ENCODE measurements at places on chromosomes 4 and X.

DNA sequence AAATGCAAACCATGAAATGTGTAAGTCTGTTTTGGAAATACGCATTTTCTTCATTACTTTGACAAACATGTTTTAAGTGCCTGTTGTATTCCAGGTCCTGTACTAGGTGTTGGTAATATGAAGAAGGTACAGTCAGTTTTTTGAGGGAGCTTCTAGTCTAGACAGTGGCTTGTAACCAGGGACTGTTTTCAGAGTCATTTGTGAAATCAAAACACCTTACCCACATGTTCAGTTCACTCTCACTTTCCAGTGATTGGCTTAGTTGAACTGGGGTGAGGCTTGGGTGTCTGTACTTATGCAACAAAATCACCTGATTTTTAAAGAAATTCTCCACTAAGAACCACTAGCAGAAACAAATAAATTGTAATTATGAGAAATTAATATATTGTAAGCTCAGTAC lies 16.4 kb downstream of the DCLK2 start:
- no peaks in the 10 kb centered on the region for H3K4me1 ChIP-seq
- H3K4me3 ChIP-seq, result no peak overlapping the region
- no peak for DNase-seq
- H3K27me3 ChIP-seq, result no peaks in the 10 kb centered on the region
- H3K36me3 ChIP-seq, result no peaks in the 10 kb centered on the region

DNA sequence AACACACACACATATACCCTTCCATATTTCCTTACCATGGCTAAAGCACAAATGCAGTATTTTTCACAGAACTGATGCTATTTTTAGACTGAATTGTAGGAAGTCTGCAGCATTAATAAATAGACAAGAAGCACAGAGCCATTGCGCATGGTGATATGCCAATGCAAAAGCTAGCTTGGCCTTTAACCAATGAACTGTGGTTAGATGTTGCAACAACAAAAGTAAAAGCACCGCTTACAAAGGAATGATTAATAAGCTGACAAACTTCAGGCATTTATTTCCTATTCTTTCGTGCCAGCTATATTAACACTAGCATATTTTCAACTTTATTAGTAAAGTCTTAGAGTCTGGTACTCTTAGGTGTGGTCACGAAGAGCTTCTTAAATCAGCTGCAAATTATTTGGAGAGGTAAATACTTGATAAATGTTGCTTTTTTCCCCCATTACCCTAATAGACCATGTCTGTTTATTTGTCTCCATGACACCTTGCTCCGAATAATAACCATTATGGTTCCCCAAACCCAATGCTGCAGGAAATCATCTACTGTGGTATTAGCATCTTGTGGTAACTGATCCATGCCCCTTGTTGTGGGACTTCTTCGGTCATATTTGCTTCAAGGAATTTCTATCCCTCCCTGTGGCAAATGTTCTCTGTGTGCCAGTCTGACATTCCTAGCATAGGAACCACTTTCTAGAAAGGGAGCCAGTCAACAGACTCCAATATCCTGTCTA lies 306.1 kb upstream of the TAPT1 start:
- H3K4me3 ChIP-seq, result peak overlapping the region; percentile 36
- no peaks in the 10 kb centered on the region for H3K27me3 ChIP-seq

DNA sequence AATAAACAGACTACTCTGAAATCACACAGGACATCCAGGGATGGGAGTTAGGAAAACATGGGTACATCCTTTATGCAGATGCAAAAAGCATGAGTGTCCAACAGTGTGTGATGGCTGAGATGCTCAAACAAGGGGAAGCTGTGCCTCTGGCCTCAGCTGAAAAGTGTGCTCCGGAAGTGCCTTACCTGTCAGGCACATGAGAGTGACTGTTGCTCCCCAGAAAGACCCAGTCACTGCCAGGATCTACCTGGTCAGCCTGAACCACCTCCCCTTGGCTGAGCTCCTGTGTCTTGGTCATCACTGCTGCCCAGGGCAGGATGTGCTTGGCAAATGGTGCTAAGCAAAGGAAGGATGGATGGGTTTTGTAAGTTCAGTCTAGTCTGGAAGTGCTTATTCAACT lies 4.0 kb downstream of the PPP2R2C start:
- peaks cover 44% of the 10 kb centered on the region for H3K27me3 ChIP-seq
- DNase-seq, result no peak
- H3K36me3 ChIP-seq, result no peaks in the 10 kb centered on the region
- no peak overlapping the region for H3K27ac ChIP-seq

DNA sequence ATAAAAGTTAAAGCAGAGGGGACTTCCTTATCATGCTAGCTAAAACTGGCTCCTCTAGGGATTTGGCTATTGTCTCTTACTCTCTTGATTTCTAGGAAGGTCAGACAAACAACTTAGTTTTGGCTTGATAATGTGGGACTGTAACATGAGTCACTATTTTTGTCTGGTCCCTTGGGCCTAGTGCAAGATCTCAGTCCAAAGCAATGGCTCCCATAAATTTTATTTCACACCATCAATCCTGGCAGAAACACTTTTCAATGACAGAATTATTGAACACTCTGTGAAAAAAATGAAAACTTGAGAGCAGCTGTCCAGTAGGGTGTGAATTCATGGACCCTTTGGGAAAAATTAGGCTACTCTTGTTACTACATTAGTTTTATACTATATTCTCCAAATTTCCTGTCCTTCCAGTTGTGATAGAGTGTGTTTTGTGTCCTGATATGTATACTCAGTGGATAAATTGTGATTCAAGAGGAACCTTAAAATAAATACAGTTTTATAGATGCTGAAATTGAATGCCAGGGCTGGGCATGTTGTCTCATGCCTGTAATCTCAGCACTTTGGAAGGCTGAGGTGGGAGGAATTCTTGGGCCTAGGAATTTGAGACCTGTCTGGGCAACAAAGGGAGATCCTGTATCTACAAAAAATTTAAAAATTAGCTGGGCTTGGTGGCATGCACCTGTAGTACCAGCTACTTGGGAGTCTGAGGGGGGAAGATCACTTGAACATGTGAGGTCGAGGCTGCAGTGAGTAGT lies 10.8 kb upstream of the SNCA start:
- H3K4me3 ChIP-seq, result no peak overlapping the region
- no peaks in the 10 kb centered on the region for H3K4me1 ChIP-seq
- H3K27me3 ChIP-seq, result no peaks in the 10 kb centered on the region
- no peaks in the 10 kb centered on the region for H3K36me3 ChIP-seq

- DNase-seq, result peak; percentile 82
- H3K4me3 ChIP-seq, result peak overlapping the region; percentile 64
- H3K4me1 ChIP-seq, result peaks cover 32% of the 10 kb centered on the region
Observed at GRCh38 chr4:113293043-113293560, 243.6 kb downstream of the ANK2 start.

DNA sequence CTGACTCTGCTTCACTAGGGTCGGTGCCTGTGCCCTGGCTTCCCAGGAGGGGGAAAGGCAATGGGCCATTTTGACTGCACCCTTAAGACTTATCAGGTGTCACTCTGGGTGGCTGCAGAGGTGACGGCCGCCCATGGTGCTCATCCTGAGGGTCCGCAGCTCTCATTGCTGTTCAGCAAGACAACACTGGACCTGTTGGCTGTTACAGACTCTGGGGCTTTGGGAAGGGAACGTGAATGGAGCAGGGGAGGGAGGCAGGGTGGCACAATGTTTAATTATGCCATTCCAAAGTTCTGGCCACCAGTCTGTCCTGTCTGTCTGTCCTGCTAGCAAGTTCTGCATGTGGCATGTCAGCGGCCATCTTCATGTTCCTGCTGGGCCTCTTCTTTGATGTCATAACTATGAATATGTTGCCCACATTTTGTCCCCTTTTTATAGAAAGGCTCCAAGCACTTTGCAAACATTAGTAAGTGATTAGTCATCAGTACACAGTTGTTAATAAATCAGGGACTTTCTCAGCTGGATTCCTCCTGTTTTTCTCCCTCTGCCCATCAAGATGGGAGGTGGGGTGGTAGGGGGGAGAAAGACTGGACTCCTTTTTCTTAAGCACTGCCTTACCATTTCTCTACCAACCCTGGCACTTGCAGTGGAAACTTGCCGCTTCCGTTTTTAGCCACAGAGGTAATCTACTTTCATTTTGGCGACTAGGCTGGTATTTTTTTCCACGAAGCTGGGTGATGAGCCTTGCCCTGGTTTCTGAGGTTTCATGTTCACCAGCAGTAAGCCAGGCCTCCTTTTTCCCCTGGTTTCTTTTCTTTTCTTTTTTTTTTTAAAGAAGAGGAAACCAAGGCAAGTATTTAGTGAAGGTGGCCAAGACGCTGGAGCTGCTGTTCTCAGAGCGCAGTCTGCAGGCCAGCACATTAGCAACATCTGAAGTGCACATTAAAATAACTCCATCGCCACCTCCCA lies 88.6 kb upstream of the TRIM2 start:
- H3K4me3 ChIP-seq, result peak overlapping the region; percentile 73
- no peaks in the 10 kb centered on the region for H3K27me3 ChIP-seq
- peak overlapping the region; percentile 71 for H3K27ac ChIP-seq
- H3K36me3 ChIP-seq, result no peaks in the 10 kb centered on the region
- H3K4me1 ChIP-seq, result peaks cover 20% of the 10 kb centered on the region
- peak; percentile 83 for DNase-seq

DNA sequence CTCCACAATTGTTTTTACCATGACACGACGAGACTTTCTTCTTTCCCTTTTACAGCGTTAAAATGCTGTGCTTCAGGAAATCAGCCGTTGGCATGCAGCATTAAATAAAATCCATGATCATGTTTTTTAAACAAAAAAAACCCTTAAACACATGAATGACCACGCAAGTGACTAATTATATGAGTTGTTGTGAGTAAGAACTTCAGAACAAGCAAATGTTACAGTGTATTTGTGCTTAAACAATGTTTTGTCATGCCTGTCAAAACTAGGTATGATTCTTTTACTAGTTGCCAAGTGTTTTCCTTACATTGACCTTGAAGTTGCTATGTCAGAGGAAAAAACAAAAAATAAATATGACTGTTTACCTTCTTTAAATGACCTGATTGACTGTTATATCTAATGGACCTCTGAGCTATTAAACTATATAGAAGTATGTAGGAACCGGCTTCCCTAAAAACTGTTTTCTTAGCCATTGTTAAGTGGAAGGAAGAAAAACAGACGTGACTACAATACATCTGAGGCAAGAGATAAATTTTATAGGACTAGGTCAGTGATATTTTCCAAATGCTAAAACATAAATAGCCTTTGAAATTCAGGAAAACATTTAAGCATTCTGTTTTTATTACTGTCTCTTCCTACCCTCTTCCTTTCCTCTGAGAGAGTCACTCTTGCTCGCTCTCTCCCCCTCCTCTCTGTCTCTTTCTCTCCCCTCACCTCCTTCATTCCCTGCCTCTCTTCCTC lies 197.1 kb downstream of the PALLD start:
- H3K27ac ChIP-seq, result 0 out of 2 replicates have a peak overlapping the region, but pooled peaks have one; percentile 3
- DNase-seq, result peak; percentile 58
- no peaks in the 10 kb centered on the region for H3K36me3 ChIP-seq

DNA sequence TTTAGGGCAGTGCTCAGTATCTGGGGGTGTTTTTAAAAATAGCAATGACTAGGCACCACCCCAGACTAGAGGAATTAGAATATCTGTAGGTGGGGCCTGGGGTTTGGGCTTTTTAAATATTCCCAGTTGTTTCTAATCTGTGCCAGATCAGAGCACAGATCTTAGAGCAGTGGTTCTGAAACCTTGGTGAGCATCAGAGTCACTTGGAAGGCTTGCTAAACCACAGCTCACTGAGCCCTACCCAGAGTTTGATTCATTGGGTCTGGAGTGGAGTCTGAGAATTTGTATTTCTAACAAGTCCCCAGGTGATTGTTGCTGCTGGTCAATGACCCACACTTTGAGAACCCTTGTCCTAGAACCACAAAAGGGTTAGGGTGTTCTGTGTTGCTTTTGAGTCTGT lies 16.7 kb downstream of the HADH start:
- H3K4me3 ChIP-seq, result no peak overlapping the region
- no peak overlapping the region for H3K27ac ChIP-seq
- DNase-seq, result no peak
- H3K27me3 ChIP-seq, result no peaks in the 10 kb centered on the region
- H3K36me3 ChIP-seq, result no peaks in the 10 kb centered on the region
- peaks cover 27% of the 10 kb centered on the region for H3K4me1 ChIP-seq

DNA sequence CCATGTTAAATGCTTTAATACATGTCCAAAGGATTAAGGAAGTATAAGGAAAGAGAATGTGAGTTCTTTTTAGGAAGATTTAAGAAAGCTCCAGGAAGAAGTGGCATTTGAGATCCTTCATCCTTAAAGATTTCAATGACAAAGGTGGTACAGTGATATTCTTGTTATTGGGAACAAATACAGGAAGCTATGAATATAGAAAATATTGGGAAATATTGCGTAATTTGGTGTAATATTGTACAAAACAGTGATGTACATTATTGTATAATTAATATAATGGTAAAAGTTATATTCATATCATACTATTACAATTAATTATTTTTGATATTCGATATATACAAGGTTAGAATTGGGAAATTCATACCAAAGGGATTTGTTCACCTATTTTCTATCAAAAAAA lies 937.9 kb downstream of the CCSER1 start:
- H3K36me3 ChIP-seq, result no peaks in the 10 kb centered on the region
- H3K4me3 ChIP-seq, result no peak overlapping the region
- no peak for DNase-seq
- no peaks in the 10 kb centered on the region for H3K4me1 ChIP-seq

GRCh38 chr4:148061141-148061481 lies 329.2 kb downstream of the ARHGAP10 start:
- no peak overlapping the region for H3K4me3 ChIP-seq
- no peak for DNase-seq
- peaks cover 16% of the 10 kb centered on the region for H3K4me1 ChIP-seq
- H3K36me3 ChIP-seq, result no peaks in the 10 kb centered on the region
- H3K27ac ChIP-seq, result no peak overlapping the region
- H3K27me3 ChIP-seq, result no peaks in the 10 kb centered on the region

DNA sequence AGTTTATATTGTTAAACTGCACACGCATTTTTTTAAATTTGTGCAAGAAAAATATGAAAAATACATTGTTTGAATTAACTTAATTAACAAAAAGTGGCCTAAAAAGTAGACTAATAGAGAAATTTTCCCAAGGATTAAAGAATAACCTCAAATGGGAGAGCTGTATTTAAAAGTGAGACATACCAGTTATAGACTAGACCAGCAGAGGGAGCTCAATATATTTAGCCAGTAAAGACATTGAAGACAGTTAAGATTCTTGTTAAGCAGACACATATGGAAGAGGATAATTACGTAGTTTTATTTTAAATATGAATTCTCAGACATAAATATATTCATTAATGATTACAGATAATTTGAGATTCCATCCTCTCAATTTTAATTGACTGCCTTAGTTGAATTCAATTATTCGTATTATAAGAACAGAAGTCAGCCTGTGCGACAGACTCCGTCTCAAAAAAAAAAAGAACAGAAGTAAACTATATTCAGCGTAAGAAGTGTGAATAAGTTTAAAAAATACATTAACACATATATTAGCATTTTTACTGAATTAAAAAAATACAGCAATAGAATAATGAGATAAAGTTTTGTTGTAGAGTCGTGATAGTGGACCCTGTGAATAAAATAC lies 64.8 kb downstream of the GLRA3 start:
- no peaks in the 10 kb centered on the region for H3K4me1 ChIP-seq
- DNase-seq, result peak; percentile 65
- no peaks in the 10 kb centered on the region for H3K36me3 ChIP-seq
- peaks cover 7% of the 10 kb centered on the region for H3K27me3 ChIP-seq

- no peak overlapping the region for H3K27ac ChIP-seq
- H3K27me3 ChIP-seq, result no peaks in the 10 kb centered on the region
- H3K36me3 ChIP-seq, result no peaks in the 10 kb centered on the region
- no peak overlapping the region for H3K4me3 ChIP-seq
- no peaks in the 10 kb centered on the region for H3K4me1 ChIP-seq
- no peak for DNase-seq
Observed at GRCh38 chr4:44186850-44187246, 261.8 kb downstream of the KCTD8 start.

GRCh38 chr4:155494037-155494718 lies 117.4 kb upstream of the MAP9 start:
- H3K4me1 ChIP-seq, result no peaks in the 10 kb centered on the region
- H3K27me3 ChIP-seq, result no peaks in the 10 kb centered on the region
- no peak overlapping the region for H3K4me3 ChIP-seq
- no peaks in the 10 kb centered on the region for H3K36me3 ChIP-seq
- DNase-seq, result no peak
- H3K27ac ChIP-seq, result no peak overlapping the region

Measured in GM23248 (cell line).